ENCODE measurements at places on chromosomes 3 and 15. TPM values are rescaled to one million over a fixed set of nuclear protein-coding genes. Genes with fewer than 3 reads are reported as not detected.

DNA sequence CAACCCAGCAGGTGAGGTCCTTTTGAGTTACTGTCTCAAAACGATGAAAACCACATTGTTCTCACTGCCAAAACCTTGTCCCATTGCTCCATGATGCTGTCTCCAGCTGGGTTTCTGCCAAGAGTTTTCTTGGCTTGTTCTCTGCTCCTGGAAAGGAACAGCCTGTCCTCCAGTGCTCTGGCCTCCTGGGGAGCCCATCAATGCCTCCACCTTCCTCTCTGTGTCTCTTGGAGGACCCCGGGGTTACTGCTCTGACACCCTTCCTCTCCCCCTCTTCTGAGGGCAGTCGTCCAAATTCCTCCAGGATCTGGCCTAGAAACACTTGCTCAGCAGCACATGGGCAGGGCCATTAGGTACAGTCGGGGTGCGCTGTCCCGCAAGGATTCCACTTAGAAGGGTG is 63.9 kb upstream of the RGMA start:
- DNase-seq = no peak

DNA sequence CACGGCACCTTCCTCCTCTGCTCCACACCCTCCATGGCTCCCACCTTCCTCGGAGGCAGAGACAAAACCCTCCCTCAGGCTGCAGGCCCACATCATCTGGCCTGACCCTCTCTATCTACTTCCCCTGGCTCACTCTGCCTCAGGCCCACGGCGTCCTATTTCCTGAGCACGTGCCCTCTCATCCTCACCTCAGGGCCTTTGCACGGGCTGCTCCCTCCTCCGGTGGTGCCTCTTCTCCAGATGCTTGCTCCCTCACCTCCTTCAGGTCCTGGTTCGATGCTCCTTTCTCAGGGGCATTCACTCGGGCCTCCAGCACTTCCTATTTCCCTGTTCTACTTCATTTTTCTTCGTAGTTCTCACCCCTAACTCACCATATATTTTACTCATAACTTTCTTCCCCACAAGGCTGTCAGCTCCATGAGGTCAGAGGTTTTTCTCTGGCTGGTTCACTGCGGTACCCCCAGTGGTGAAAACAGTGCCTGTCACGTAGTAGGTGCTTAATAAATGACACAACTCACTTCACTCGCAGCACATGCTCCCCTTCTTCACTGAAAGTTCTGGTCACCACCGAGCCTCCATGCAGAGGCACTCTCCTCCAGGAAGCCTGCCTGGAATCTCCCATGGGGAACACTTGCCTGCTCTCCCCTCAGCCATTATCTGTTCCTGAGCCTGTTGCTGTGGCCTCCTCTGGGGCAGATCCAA is 130.7 kb downstream of the WNT7A start:
- DNase-seq = no peak

DNA sequence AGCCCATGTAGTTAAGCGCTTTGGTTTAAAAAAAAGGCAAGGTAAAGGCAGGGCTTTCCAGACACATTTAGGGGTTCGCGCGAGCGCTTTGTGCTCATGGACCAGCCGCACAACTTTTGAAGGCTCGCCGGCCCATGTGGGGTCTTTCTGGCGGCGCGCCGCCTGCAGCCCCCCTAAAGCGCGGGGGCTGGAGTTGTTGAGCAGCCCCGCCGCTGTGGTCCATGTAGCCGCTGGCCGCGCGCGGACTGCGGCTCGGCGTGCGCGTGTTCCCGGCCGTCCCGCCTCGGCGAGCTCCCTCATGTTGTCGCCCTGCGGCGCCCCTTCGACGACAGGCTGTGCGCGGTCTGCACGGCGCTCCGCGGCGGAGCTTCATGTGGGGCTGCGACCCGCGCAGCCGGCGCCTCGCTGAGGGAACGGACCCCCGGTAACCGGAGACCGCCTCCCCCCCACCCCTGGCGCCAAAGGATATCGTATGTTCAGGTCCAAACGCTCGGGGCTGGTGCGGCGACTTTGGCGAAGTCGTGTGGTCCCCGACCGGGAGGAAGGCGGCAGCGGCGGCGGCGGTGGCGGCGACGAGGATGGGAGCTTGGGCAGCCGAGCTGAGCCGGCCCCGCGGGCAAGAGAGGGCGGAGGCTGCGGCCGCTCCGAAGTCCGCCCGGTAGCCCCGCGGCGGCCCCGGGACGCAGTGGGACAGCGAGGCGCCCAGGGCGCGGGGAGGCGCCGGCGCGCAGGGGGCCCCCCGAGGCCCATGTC is 927 bp downstream of the SMAD6 start:
- DNase-seq = no peak

SH2D7 gene
- not detected for total RNA-seq

- peak; percentile 57 for DNase-seq
Measured at GRCh38 chr3:170811928-170812591, 57.9 kb downstream of the RPL22L1 start.

GRCh38 chr3:141460097-141460704 is 26.6 kb upstream of the RASA2 start:
- DNase-seq = peak; percentile 46

TOPAZ1 gene
- not detected for total RNA-seq

DNA sequence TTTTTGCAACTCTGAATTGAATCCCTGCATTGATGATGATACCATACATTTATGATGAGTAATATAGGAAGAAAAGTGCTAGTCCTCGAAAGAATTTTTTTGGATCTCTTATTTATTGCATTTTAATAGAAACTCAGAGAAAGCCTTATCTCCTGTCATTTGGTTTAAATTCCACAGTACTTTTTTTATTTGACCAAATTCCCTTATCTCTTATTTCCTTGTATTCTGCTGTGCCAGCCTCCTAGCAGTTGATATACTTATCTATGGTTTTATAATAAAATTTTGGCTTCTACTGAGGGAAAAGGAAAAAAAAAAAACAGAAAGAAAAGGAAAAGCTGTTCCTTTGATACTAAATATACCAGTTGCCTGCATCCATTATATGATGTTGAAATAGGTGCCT is 535.1 kb upstream of the NR2F2 start:
- DNase-seq = no peak

- DNase-seq = no peak
Measured at GRCh38 chr3:89101251-89101650, 6.2 kb upstream of the EPHA3 start.

PARP9 gene
- 54.1 TPM for total RNA-seq

DNA sequence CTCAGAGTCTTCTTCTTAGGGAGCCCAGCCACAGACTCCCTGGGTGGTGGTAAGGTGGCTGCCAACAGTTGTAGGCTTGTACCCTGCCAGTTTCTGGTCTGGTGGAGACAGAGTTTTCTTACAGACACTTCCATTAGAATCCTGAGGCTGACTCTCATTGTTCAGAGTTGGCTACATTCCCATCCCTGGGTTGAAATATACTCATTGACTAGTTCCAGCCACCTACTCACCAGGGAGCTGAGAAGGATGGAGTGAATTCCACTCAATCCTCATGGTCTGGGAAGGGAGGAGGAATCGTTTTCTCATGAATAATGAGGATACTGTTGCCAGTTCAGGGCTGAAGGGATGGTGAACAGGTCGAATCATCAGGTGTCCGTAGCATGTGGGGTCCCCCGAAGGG is 226.5 kb upstream of the PROK2 start:
- DNase-seq = no peak

DNA sequence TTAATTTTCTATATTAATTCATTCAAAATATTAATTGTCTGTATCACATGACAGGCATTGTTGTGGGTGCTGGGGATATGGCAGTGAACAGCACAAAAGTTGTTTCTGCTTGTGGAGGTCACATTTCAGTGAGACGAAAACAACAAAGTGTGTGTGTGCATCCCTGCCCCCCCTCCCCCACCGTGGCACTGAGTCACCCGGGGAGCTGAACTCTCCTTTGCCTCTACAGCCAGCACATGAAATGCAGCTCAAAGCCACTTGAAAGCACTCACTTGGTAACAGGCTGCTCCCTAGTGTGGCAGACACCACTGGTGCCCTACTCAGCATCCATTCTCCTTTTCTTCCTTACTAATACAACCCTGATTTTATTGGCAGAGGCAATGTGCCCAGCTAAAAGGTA is 16.9 kb upstream of the SCAMP5 start:
- DNase-seq = no peak

- no peak for DNase-seq
Measured at GRCh38 chr15:83767741-83768140, 113.8 kb downstream of the ADAMTSL3 start.

GRCh38 chr15:25784876-25785640 is 78.1 kb downstream of the ATP10A start:
- no peak for DNase-seq

DZIP3 gene
- 4.1 TPM for total RNA-seq

DNA sequence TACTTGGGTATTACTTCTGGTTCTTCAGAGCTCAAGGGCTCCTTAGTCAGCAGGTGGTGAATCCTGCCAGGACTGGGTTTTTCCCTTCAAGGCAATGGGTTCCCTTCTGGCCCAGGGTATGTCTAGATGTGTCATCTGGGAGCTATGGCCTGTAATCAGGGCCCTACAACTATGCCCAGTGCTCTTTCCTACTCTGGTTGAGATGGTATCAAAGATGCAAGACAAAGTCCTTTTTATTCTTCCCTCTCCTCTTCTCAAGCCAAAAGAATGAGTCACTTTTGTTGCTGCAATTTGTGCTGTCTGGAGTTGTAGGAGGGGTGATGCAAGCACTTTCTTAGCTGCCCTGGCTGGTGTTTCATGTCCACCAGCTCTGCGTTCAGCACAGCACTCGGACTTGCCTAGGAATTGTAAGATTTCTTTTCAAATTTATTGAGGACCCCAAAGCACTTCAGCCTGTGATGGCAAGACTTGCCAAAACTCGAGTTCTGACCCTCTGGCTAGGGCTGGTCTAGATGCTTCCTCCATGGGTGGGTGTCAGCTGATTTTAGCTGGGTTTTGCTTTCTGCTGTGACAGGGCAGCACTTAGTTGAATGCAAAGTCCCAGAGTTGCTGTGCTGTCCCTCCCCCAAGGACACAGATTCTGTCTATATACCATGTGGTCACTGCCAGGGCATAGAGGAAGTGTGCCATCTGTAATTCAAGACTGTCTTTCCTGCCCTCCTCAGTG is 129.2 kb upstream of the CBLB start:
- peak; percentile 100 for DNase-seq

DNA sequence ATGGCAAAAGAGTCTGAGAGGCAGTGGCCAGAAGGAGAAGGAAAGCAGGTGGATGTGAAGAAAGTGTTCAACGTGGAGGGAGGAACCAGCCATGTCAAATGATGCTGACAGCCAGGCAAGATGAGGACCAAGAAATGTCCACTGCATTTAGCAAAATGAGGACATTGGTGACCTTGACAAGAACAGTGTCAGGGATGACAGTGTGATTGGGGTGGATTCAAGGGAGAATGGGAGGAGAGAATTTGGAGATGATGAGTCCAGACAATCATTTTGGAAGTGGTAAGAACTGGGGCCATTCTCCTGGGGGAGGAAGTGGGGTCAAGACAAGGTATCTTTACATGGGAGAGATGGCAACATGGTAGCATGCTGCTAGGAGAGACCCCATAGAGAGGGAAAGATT is 47.4 kb downstream of the CPN2 start:
- DNase-seq = no peak

DNA sequence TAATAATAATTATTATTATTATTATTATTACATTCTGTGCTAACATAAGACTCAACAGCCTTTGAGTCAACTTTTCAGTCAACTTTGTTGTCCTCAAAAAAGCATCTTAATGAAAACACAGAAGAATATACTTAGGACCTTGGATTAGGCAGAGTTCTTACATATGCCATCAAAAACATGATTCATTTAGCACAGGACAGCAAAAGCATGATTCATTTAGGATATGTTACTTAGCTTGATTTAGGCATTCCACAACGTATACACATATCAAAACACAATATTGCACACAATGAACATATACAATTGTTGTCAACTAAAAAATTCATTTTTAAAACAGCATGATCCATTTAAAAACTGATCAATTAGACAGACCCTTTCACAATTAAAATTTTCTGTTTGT is 213.0 kb downstream of the FMN1 start:
- peak; percentile 46 for DNase-seq

GRCh38 chr3:158109804-158110657 is at the start of gene RSRC1:
Gene RSRC1, plus strand, starts transcription at chr3:158110089. Its CDS starts 12,016 bp downstream, at chr3:158122105.
- DNase-seq = peak; percentile 86

DNA sequence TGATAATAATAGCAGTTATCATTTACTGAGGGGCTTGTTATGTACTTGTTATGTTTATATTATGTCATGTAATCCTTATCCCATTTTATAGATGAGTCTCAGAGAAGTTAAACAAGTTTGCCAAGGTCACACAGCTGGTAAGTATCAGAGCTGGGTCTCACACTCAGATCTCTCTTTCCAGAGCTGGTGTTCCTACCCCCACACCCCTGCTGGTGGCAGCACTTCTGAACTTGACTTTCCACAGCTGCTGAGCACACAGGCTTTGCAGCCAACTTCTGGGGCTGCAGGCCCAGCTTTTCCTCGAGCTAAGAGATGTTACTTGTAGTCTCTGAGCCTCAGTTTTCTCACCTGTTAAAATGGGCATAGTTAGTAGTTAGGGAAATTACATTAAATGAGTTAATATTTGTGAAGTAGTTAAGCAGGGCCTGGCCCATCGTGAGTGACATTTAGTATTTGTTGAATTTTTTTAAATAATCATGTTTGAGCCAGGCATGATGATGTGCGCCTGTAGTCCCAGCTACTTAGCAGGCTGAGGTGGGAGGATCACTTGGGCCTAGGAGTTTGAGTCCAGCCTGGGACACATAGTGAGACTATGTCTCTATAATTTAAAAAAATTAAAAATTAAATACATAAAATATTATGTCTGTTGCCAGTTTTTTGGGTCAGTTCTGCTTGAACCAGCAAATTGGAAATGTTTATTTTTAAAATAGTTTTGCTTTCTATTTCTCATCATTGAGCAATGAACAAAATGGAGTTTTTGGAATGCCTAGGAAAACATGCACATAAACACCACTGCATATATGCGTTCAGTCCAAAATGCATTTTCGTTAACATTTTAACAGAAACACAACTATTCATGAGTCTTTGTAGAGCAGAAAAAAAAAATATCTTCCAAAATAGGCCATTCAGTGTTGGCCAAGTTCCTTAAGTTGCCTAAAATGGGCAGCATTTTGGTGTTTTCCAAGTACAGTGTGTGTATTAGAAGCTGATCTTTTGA is 87.3 kb downstream of the SMAD6 start:
- peak; percentile 27 for DNase-seq

DNA sequence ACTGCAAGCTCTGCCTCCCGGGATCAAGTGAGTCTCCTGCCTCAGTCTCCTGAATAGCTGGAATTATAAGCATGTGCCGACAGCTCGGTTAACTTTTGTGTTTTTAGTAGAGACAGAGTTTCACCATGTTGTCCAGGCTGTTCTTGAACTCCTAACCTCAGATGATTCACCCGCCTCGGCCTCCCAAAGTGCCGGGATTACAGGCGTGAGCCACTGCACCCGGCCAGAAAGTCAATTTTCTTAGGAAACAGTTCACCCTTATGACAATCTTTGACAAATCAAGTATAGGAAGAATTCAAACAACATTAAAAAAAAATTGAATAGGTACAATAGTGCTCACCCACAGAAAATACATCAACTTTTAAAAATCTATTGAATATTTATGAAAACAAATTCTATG is 23.6 kb upstream of the DUT start:
- DNase-seq = no peak
